Neuronal stem cell (in vitro differentiated cells): ENCODE measurements at places on chromosomes 1 and 21.

DNA sequence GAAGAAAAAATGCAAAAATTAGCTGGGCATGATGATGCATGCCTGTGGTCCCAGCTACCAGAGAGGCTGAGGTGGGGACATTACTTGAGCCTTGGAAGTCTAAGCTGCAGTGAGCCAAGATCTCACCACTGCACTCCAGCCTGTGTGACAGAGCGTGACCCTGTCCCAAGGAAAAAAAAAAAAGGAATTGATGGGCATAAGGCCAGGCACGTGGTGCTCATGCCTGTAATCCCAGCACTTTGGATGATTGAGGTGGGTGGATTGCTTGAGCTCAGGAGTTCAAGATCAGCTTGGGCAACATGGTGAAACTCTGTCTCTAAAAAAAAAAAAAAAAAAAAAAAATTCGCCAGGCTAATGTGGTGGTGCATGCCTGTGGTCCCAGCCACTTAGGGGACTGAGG, 55.8 kb upstream of the ATP2B4 start:
- DNase-seq, result no peak

DNA sequence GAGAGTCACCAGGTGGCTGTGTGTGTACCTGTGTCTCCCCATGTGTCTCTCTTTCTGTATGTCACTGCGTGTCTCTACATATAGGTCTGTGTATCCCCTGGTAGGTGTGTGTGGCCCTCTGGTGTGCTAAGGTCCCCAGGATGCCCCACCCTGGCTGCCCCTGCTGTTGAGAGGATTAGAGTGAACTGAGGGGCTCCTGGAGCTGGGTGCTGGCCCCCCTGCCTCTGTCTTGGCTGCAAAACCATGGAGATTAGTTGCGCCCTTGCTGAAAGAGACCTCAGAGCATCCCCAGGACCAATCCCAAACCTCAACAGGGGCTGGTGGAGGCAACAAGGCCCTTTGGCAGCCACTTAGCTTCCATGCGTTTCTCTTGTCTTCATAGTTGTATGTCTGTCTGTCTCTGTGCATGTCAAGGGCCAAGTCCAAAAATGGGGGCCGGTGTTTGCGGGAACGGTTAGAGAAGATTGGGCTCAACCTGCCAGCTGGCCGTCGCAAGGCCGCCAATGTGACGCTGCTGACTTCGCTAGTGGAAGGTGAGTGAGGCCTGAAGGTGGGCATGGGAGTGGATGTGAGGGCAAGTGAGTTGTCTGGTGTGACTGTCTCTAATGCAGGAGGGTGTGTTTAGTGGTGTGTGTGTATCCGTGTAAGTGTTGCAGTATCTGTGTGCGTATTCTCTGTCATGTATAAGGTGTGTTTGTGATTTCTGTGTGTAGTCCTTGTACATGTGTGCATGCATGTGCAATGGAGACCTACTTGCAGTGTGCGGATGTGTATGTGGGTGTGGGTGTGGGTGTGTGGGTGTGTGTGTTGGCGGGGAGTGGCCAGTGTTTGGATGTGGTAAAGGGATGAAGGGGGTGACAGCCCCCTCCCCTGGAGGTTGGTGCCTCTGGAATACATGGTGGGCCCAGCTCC, 16.7 kb downstream of the TFAP2E start:
- no peak for DNase-seq

- no peak for DNase-seq
These were observed 972.8 kb upstream of the ADGRL4 start for GRCh38 chr1:79979346-79979745.

- DNase-seq, result no peak
These were observed 54.1 kb downstream of the IGSF21 start for GRCh38 chr1:18161690-18162089.

DNA sequence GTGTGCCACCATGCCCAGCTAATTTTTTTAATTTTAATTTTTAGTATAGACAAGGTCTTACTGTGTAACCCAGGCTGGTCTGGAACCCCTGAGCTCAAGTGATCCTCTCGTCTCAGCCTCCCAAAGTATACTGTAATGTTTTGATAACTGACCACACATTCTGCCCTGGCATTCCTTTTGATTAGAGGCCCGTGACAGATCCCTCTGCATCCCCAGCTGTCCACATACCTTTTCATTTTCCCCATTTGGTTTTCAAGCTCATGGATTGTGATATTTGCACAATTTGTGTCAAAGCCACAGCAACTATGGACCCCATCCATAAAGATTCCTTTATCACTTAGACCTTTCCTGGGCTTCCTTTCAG, 116.8 kb upstream of the ATP1A1 start:
- no peak for DNase-seq

- no peak for DNase-seq
These were observed 74.7 kb downstream of the ARHGEF16 start for GRCh38 chr1:3529099-3529729.

DNA sequence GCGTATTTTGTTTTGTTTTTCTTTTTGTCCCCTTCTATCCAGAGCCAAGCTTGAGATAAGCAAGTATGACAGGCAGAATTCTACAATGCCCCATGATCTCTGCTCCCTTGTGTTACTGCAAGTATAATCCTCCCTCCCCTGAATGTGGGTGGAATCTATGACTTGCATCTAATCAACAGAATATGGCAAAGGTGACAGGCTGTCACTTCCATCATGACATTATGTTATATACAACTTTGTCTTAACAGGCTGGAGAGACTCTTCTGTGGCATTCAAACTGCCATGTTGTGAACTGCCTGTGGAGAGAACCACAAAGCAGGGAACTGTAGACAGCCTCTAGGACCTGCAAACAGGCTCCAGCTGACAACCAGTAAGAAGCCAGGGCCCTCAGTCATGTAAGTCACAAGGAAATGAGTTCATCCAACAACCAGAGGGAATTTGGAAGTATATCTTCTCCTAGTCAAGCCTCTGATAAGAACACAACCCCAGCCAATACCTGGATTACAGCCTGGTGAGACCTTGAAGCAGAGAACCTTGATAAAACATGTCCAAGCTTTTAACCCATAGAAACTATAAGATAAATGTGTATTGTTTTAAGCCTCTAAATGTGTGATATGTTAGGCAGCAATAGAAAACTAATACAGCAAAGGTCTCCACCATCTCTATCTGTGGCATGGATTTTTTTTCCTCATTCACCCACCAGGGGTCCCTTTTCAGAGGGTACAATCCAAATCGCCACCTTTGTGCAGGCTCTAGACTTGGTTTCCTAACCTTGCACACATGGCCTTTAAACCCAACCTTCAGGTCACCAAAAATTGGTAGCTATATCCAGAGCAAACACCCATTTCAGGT, 5.7 kb upstream of the C1orf162 start:
- DNase-seq, result no peak

DNA sequence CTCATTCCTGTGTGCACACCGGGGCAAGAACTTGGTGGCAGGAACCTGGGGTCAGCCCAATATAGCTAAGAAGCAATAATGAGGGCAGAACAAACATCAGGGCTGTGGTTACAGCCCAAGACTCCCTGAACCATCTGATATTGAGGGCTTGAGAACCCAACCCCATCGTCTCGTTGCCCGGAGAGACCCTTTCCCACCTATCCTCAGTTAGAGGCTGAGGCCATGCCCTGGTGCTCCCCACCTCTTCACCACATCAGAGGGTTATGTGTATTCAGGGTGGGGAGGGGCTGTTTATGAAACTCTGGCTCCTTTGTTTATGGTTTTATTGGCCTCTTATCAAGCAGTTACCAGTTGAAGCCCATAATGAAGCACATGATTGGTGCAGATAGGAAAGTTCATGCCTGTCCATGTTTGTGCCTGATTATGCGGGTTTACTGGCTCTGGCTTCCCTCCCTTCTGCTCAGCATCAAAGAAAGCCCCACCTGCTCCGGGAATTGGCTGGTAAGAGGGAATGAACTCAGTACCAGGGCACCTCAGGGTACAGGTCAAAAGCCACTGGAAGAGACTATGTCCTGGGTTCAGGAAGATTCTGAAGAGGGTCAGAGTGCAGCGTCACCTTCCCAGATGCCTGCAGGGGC, 14.5 kb downstream of the NUAK2 start:
- no peak for DNase-seq

DNA sequence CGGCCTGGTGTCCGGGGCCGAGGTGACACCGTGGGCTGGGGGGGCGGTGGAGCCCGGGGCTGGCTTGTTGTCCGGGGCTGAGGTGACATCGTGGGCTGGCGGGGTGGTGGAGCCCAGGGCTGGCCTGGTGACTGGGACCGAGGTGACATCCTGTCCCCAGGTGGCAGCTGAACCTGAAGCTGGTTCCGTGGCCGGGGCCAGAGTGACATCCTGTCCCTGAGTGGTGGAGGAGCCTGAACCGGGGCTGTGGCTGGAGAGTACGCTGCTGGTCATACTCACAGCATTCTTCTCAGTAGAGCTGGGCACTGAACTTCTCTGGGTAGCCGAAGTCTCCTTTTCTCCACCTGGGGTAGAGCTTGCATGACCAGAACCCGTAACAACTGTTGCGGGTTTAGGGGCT, 15.8 kb downstream of the THBS3 start:
- DNase-seq, result no peak

GRCh38 chr21:16563795-16564194, 834.0 kb downstream of the USP25 start:
- peak; percentile 43 for DNase-seq

GRCh38 chr1:58065520-58065919, 481.0 kb downstream of the OMA1 start:
- DNase-seq, result no peak

DNA sequence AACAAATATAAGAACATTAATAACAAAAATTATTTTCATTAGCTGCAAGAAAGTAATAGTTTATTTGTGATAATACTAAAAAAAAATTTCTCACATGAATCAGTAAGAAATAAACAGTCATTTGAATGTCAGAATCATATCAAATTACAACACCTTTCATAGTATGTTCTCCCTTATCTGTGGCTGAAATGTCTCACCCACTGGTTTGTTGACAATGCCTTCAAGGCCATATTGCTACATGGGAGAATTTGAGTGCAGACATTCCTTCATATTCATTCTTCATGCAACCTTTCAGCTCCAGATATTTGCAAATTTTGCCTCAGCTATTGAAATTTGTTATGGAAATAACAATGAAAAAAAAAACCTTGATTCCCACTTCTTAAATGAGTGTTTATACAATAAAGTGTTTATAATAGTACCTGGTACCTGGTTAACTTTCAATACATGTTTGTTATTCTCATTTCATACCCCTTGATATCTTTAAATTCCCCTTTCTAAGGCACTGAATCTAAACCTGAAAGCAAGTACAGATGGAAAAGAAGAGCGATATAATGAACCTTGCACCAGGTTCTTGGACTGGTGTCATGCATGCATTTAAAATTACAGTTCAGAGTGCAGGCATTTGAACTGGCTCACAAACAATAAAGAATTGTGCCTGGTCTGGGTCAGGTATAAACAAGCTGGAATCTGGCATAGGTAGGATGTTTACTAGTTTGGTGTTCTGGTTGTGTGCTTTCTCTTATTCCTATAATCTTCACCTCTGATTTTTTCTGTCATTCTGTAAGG, 242.2 kb upstream of the ADGRL2 start:
- no peak for DNase-seq

GRCh38 chr1:101064697-101065096, 39.1 kb upstream of the DPH5 start:
- no peak for DNase-seq

DNA sequence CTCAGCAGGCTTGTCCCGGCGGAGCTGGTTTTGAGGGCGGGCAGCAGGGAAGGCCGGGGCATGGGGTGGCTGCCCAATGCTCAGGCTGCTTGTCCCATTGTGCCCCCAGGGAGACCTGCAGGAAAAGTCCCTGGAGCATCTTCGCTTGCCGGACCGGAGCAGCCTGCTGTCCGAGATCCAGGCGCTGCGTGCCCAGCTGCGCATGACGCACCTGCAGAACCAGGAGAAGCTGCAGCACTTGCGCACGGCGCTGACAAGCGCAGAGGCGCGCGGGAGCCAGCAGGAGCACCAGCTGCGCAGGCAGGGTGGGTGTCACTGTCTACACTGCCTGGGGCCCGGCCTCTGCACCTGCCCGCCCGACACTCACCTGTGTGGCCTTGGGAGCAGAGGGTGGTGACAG, 30.4 kb upstream of the DIP2A start:
- DNase-seq, result no peak

- DNase-seq, result no peak
These were observed 1.6 kb downstream of the NSUN4 start for GRCh38 chr1:46342084-46342656.
